ENCODE measurements at places on chromosomes 2 and 18. TPM values are rescaled to one million over a fixed set of nuclear protein-coding genes. Genes with fewer than 3 reads are reported as not detected.
A peak's percentile ranks its signal among the peaks of the same experiment; 100 is the strongest.

The LOXHD1 gene
- 2.6 TPM for polyA plus RNA-seq

The PAIP2B gene
- polyA plus RNA-seq, result 5.0 TPM

The DSEL gene
- polyA plus RNA-seq, result 6.6 TPM

The MAP3K19 gene
- not detected for polyA plus RNA-seq

The CYS1 gene
- polyA plus RNA-seq, result 10.5 TPM

DNA sequence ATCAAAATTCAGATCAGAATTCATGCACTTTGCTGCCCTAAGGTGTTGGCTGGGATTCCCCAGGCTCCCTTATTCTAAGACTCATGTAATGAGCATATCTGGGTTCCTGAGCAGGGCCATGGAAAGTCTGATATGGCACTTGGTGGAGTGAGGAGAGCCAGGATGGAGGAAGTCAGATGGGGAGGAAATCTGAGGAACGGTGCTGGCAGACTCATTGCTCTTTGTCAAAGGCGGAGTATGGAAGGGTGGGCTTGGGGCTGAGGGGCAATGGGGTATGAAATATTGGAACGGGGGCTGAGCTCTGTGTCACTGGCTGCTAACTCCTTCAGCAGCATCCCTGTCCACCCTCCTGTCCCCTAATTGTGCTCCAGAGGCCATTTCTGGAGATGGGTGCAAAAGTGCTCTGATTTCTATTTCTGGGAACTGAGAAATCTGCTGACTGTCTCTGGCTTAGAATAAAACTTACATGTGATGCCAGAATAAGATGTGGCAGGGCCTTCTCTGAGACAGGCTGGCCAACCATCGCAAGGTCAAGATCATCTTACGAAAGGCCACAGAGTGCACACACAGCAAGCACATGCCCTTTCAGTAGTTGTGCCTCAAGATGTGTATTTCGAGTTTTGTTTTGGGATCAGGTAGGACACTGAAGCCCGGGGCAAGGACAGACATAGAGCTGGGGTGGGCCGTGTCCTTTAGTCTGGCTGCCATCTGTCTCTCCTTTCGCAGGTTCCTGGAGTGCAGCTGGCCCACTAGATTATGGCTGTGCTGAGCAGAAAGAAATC is 480.0 kb upstream of the HS6ST1 start:
- peaks cover 8% of the 10 kb centered on the region for H3K4me1 ChIP-seq
- H3K27ac ChIP-seq, result no peak overlapping the region
- peaks cover 2% of the 10 kb centered on the region for H3K27me3 ChIP-seq
- DNase-seq, result no peak
- no peaks in the 10 kb centered on the region for H3K36me3 ChIP-seq
- H3K4me3 ChIP-seq, result no peak overlapping the region

GRCh38 chr2:205776139-205776538 is 93.8 kb downstream of the NRP2 start:
- no peak for DNase-seq
- no peaks in the 10 kb centered on the region for H3K27me3 ChIP-seq
- peaks cover 11% of the 10 kb centered on the region for H3K4me1 ChIP-seq
- H3K4me3 ChIP-seq, result no peak overlapping the region

- H3K4me3 ChIP-seq, result no peak overlapping the region
- no peak overlapping the region for H3K27ac ChIP-seq
- H3K27me3 ChIP-seq, result no peaks in the 10 kb centered on the region
Measured at GRCh38 chr2:60496956-60497355, 56.5 kb downstream of the BCL11A start.

DNA sequence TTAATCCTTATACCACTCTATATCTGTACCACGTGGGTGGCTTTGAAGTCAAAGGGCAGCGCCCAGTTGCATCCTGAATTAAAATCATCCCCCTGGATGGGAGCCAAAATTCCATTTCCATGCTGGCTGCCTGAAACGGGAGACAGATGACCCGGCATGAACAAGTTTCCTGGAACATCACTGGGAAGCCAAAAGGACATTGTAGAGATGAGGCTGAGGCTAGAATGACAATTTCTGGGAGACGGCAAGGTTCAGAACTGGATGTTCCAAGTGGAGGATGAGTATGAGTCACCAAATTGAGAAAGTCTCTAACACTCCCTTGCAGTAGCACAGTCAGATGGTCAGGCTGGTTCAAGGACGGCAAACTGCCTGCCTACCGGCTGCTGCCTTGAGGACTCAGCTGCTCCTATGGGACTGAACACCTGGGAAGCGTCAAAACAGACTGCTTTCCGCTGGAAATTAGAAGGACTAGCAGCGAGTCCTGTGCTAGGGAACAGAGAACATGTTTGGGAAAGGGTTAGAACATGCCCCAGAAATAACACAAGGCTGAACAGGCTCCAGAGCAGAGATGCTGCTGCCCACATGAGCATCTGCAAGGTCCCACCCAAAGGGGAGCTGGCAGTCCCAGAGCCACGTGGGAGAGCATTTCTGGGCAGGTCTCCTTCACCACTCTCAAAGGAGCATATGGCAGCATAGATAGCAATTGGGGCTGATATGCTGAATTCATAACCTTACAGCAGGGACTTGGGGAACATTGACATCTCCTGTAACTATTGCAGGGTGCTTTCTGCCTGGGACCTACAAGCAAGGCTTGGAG is 32.0 kb downstream of the YPEL5 start:
- H3K4me3 ChIP-seq, result no peak overlapping the region
- no peak overlapping the region for H3K27ac ChIP-seq
- H3K27me3 ChIP-seq, result no peaks in the 10 kb centered on the region
- peaks cover 10% of the 10 kb centered on the region for H3K4me1 ChIP-seq
- no peaks in the 10 kb centered on the region for H3K36me3 ChIP-seq
- DNase-seq, result peak; percentile 46

GRCh38 chr2:74515981-74516633 is 1.9 kb downstream of the TLX2 start:
- peaks cover 24% of the 10 kb centered on the region for H3K4me1 ChIP-seq
- no peak overlapping the region for H3K27ac ChIP-seq
- peaks cover 93% of the 10 kb centered on the region for H3K27me3 ChIP-seq
- DNase-seq, result peak; percentile 75
- no peaks in the 10 kb centered on the region for H3K36me3 ChIP-seq
- peak overlapping the region; percentile 13 for H3K4me3 ChIP-seq

- H3K4me3 ChIP-seq, result no peak overlapping the region
- H3K27ac ChIP-seq, result no peak overlapping the region
- peaks cover 42% of the 10 kb centered on the region for H3K4me1 ChIP-seq
- no peaks in the 10 kb centered on the region for H3K36me3 ChIP-seq
- H3K27me3 ChIP-seq, result peaks cover 4% of the 10 kb centered on the region
Measured at GRCh38 chr2:95041060-95041823, 15.7 kb downstream of the MAL start.

DNA sequence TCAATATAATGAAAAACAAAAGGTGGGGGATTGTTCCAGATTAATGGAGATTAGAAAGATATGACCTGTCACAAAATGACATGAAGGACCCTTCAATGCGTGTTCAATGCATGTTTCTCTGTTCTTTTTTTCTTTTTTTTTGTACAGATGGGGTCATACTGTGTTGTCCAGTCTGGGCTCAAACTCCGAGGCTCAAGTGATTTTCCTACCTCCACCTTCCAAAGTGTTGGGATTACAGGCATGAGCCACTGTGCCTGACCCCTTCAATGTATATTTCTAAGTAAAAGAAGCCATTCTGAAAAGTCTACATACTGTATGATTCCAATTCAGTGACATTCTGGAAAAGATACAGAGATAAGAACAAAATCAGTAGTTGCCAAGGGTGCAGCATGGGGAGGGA is 32.8 kb downstream of the C2orf76 start:
- no peaks in the 10 kb centered on the region for H3K4me1 ChIP-seq
- H3K4me3 ChIP-seq, result no peak overlapping the region
- no peaks in the 10 kb centered on the region for H3K27me3 ChIP-seq
- H3K36me3 ChIP-seq, result peaks cover 6% of the 10 kb centered on the region
- H3K27ac ChIP-seq, result no peak overlapping the region
- DNase-seq, result no peak

- H3K36me3 ChIP-seq, result no peaks in the 10 kb centered on the region
- no peak overlapping the region for H3K4me3 ChIP-seq
- H3K27me3 ChIP-seq, result no peaks in the 10 kb centered on the region
- no peak overlapping the region for H3K27ac ChIP-seq
- no peak for DNase-seq
Measured at GRCh38 chr2:142673836-142674235, 203.6 kb upstream of the KYNU start.

DNA sequence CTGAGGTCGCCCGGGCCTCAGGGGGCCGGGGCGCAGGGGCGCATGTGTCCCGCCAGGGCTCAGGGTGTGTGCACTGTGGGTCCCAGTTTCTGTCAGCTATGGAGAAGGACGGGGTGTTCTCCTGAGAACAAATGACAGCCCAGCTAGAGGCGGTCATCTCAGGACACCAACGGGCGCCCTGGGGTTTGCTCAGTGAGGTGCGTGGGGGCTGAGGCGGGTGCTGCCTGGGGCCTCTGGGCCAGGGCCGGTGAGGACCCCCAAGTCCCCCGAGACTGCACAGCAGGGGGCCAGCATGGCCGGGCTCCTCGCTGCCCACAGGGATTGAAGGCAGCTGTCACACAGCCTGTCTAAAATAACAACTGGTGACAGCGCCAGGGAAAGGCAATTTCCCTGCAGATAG is 808.8 kb upstream of the SOX11 start:
- no peak for DNase-seq
- no peaks in the 10 kb centered on the region for H3K4me1 ChIP-seq
- no peaks in the 10 kb centered on the region for H3K27me3 ChIP-seq
- no peak overlapping the region for H3K27ac ChIP-seq
- H3K36me3 ChIP-seq, result no peaks in the 10 kb centered on the region

DNA sequence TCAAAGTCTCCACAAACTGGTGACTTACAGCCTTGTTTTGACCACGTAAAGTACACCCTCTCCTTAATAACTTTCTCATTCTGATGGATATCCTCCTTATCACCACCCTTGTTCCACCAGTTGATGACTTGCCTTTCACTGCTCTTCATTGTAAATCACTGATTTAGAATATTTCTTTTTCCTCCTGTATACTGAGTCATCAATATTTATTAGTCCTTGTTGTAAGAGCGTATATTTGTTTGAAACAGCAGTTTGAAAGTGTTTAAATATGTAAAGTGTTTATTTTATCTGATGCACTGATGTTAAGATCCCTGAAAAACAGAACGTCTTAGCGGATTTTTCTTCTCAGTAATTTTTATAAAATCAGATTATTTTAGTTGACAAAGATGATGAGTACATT is 34.2 kb upstream of the DYSF start:
- no peak for DNase-seq
- H3K4me1 ChIP-seq, result no peaks in the 10 kb centered on the region
- H3K36me3 ChIP-seq, result peaks cover 11% of the 10 kb centered on the region

- DNase-seq, result peak; percentile 39
- no peaks in the 10 kb centered on the region for H3K27me3 ChIP-seq
- peaks cover 45% of the 10 kb centered on the region for H3K36me3 ChIP-seq
- no peak overlapping the region for H3K4me3 ChIP-seq
- H3K4me1 ChIP-seq, result peaks cover 18% of the 10 kb centered on the region
Measured at GRCh38 chr2:239121600-239122012, 273.7 kb downstream of the TWIST2 start.

DNA sequence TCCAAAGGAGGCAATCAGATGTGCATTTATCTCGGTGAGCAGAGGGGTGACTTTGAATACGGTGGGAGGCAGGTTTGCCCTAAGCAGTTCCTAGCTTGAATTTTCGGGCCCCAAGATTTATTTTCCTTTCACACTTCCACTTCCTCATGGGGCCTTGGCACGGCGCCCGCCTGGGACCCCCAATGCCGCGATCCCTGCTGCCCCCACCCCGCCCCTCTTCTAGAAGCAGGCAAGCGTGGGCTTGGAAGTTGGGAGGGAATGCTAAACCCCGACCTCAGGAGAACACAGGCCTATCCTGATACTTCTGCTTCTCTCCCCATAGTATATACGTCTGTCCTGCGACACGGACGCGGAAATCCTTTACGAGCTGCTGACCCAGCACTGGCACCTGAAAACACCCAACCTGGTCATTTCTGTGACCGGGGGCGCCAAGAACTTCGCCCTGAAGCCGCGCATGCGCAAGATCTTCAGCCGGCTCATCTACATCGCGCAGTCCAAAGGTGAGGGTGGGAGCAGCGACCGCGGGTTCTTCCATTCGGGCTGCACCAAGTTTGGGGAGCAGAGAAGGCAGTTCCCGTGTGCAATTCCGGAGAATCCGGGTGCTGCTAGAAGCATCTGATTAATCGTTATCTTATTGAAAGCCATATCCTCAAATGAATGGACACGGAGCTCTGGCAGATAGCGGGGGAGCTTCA is 21.6 kb downstream of the TRPM8 start:
- no peak for DNase-seq
- H3K4me1 ChIP-seq, result no peaks in the 10 kb centered on the region
- H3K27me3 ChIP-seq, result peaks cover 19% of the 10 kb centered on the region
- H3K36me3 ChIP-seq, result no peaks in the 10 kb centered on the region
- H3K4me3 ChIP-seq, result no peak overlapping the region
- no peak overlapping the region for H3K27ac ChIP-seq

DNA sequence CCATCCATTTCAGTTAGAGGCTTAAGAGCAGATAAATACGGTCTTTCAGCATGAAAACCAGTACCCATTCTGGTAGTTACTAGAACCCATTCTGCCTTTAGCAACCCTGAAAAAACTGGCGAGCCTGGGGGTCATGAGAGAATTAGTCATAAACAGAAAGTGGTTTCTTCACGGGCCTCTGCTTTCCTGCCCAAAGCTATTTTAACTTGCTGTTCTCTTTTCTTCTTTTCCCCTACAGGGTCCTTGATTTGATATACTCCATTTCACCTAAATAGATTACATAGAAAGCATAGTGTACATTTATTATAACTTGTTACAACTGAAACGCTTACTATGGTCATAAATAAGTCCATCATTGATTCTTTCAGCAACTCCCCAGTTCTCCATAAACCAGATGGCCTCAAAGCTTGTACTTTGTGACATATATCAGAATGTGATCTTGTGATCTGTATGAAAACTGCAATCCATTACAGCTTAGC is 48.3 kb downstream of the WDFY1 start:
- DNase-seq, result no peak
- peaks cover 40% of the 10 kb centered on the region for H3K36me3 ChIP-seq
- no peaks in the 10 kb centered on the region for H3K27me3 ChIP-seq
- H3K4me1 ChIP-seq, result no peaks in the 10 kb centered on the region
- no peak overlapping the region for H3K27ac ChIP-seq
- no peak overlapping the region for H3K4me3 ChIP-seq

- H3K4me1 ChIP-seq, result peaks cover 44% of the 10 kb centered on the region
- no peak overlapping the region for H3K4me3 ChIP-seq
- H3K27ac ChIP-seq, result no peak overlapping the region
- H3K36me3 ChIP-seq, result peaks cover 2% of the 10 kb centered on the region
Measured at GRCh38 chr18:46402396-46402795, 254.6 kb downstream of the LOXHD1 start.

GRCh38 chr2:72270556-72271275 is 123.1 kb upstream of the CYP26B1 start:
- no peaks in the 10 kb centered on the region for H3K36me3 ChIP-seq
- no peaks in the 10 kb centered on the region for H3K27me3 ChIP-seq
- no peak for DNase-seq
- H3K27ac ChIP-seq, result peak overlapping the region; percentile 74
- peaks cover 3% of the 10 kb centered on the region for H3K4me1 ChIP-seq
